Naive thymus-derived CD4-positive, alpha-beta T cell (primary cell): ENCODE measurements at places on chromosomes 3 and 15. TPM values are rescaled to one million over a fixed set of nuclear protein-coding genes. Genes with fewer than 3 reads are reported as not detected.

Gene SIAH2
- polyA plus RNA-seq, result 23.1 TPM

GRCh38 chr3:38743043-38743442 is 73.0 kb downstream of the SCN10A start:
- DNase-seq, result no peak

Gene MED12L
- polyA plus RNA-seq, result not detected

Gene AMOTL2
- polyA plus RNA-seq, result not detected

Gene EPHA3
- polyA plus RNA-seq, result not detected

DNA sequence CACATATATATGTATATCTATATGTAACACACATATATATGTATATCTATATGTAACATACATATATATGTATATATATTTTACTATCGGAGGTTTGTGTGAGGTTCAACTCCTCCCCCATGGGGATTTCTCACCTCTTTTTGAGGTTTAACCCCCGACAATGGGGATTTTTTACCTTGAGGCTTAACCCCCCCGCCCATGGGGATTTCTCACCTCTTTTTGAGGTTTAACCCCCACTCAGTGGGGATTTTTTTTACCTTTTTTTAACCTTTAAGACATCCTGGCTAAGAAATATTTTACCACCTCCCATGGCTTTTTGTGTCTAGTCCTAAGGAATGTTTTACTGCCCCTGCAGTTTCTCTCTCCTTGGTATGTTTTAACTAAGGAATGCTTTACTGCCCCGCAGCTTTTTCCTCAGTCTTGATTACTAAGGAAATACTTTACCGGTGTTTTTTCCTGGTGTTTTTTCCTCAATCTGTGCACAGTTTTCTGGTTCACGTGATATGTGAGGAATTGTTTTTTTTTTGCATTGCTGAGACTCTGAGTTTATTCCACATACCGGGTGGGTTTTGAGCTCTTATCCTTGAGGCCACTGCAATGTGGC is 185.2 kb downstream of the KLF13 start:
- no peak for DNase-seq
